ENCODE measurements at places on chromosomes 3 and 15.

- peak; percentile 72 for DNase-seq
Observed at GRCh38 chr3:13077431-13078162, 4.4 kb upstream of the IQSEC1 start.

DNA sequence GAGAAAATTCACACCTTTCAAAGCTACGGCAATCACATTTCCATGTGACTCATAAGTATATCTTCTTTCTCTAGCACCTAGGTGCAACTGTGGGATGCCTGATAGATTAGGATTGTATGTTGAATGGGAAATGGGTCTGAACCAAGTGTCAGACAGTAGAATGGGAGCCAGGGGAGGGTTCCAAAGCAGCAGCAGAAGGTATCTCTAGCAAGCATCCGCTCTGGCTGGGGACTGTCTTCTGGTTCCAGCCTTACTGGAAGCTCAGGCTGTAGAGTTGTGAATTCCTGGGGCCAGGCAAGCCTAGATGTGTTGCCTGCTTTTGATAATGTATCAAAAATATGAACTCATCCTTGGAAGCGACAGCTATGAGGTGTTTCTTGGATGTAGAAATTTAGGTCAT lies 2.1 kb upstream of the CHL1 start:
- no peak for DNase-seq

- DNase-seq: peak; percentile 9
Observed at GRCh38 chr3:15204005-15204404, 2.0 kb upstream of the CAPN7 start.

DNA sequence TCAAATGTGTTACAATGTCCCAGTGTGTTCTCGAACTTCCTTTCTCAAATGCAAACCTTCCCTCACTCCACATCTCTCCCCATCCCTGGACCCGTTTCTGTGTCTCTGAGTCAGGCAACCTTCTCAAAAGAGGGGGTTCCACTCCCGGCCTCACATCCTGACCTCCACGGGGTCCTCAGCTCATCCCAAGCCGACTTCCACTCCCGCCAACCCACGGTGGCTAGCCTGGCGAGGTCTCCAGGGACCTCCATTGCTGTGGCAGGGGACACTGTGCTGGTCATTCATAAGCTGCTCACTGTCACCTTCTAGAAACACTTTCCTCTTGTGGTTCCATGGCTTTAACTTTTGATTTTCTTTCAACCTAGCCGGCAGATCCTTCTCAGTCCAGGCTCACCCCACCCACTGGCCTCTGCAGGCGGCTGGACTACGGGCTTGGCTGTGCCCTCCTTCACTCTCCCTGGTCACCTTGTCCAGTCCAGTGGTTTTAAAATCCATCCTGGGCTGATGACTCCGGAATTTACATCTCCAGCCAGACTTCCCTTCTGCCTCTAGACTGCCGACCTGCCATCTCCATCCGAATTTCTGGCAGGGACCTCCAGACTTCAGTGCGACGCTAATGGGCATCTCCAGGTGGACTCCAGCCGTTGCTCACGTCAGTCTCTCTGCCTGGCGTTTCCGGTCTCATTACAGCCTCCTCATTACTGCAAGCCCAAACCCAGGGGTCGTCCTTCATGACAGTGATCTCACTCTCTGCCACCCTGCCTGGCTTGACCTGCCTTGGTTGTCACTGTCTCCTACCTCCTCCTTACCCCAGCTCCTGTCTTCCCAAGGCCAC lies 20.0 kb downstream of the ABTB1 start:
- DNase-seq: no peak

- no peak for DNase-seq
Observed at GRCh38 chr15:56783156-56783856, 50.0 kb upstream of the ZNF280D start.

DNA sequence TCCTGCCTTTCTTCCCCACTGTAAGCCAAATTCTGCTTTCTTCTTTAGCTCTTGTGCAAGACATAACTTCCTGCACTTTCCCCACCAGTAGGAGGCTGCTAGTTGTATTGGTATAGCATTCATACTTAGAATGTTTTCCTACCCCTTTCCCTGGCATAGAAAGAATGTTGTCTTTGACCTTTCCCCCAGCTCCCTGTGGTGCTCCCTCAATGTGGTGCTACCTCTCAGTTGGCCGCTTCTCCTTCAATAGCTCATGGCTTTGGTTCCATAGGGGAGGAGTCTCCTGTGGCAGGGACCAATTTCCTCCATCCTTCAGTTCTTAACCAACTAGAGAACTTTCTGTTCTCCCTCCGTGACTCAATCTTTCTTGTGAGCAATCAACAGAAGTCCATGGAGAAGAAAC lies 67.5 kb upstream of the AKAP13 start:
- DNase-seq: peak; percentile 62

DNA sequence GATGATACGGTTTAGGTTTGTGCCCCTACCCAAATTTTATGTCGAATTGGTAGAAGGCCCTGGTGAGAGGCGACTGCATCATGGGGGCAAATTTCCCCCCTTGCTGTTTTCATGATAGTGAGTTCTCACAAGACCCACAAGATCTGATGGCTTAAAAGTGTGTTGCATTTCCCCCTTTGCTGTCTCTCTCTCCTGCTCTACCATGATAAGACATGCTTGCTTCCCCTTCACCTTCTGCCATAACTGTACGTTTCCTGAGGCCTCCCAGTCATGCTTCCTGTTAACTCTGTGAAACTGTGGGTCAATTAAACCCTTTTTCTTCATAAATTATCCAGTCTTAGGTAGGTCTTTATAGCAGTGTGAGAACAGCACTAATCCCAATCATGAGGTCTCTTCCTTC lies 381.2 kb downstream of the RSL24D1 start:
- no peak for DNase-seq

DNA sequence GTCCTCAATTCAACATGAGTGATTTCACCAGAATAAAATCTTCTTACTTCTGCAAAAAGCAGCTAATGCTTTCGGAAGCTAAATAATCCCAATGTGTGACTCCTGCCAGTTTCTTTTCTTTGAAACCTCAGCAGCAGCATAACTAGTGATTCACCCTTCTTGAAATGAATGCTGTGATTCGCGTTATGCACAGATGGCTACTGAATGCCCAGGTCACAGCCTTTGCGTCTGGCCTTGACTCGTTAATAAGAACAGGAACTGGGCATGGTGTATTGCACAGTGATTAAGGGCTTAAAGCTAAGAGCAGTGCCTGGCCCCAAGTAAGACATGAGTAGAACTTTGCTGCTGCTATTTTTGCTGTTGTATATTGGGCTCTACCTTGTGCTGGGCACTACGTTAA lies 19.0 kb downstream of the CGNL1 start:
- peak; percentile 91 for DNase-seq

DNA sequence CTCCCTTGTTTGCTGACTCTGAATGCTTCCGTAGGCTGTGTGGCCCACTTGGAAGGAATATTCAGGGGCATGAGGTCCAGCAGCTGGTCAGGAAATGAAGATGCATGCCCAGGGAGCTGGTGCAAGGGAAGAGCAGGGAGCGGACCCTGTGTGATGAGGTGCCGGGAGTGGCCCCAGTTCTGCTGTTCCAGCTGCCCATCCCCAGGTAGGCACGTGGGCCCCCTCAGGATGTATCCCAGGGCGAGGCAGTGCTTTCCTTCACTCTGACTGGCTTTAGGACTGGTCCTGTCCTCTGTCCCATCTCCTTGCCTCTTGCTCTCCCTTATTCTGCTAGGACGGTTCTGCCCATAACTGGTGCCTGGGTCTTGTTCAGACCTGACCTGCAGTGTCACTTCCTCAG lies 1.1 kb upstream of the FAM3D start:
- no peak for DNase-seq

DNA sequence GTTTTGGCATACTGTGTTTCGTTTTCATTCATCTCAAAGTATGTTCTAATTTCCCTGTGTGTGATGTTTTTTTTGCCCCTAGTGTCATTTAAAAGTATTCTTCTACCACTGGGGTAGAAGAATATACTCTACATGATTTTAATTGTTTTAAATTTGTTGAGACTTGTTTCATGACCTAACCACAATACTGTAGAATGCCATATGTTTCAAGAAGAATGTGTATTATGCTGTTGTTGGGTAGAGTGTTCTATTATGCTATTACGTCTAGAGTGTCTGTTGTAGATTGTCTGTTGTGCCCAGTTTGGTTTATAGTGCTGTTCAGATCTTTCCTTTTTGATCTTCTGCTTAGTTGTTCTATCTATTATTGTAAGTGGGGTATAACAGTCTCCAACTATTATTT lies 36.4 kb downstream of the PLSCR4 start:
- DNase-seq: no peak

- DNase-seq: no peak
Observed at GRCh38 chr15:72481015-72481659, 7.0 kb downstream of the ARIH1 start.

GRCh38 chr15:100114571-100114970 lies 227.2 kb downstream of the ADAMTS17 start:
- peak; percentile 48 for DNase-seq

DNA sequence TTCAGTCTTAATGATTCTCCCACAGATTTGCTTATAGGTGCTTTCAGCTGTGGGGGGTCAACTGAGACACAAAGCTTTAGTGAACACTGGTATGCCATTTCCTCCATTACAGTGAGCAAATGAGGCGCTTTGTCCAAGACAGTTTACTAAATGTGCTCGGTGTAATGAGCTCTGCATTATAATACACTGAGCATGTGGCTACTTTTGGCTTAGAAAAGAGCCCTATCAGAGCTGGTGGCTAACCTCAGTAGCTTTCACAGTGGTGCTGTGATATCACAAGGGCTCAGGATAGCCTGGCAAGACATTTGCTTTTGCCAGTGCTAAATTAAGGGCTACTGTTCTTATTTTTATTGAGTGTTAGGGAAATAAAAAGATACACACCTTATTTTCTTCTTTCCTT lies 749.7 kb upstream of the ARPP21 start:
- no peak for DNase-seq

DNA sequence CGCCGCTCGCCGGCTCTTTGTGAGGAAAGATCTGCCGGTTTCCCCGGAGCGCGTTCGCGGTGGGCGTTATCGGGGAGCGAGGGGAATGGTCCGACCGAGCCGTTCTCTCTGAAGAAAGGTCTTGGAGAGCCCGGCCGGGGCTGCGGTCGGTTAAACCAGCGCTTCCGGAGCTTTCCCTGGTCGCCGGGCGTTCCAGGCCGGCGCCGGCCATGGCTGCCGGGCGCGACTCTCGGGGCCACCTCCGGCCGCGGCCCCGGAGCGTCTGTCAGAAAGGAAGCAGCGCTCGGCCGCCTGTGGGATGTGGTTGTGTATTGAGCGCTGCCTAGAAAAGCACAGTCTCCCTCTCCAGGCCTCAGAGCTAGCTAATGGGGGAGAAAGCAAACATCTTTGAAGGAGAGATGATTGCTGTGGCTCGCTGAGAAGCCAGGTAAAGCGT lies 731 bp downstream of the FYTTD1 start:
- peak; percentile 70 for DNase-seq

GRCh38 chr15:99109555-99110021 lies 4.7 kb downstream of the SYNM start:
- no peak for DNase-seq

DNA sequence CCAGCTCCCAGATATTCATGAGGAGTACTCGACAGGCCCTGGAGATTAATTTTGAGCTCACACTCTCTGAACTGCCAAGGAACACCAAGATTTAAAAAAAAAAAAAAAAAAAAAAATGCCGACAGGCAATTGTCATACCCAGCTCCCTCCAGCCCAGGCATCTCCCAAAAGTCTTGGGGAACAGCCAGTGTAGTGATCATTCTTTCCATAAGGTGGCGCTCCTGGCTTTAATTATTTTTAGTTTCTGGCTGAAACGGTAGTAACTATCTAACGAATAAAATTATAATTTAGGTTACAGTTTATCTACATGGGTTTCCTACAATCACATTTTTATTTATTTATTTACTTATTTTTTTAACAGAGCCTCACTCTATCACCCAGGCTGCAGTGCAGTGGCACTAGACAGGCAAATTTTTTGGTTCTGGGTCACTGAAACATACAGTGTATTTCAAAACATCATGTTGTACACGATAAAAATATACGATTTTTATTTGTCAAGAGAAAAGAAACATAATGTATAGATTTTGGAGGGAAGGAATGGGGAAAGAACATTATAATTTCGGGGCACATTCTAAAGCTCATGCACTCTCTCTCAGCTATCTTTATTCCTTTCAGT lies 157.3 kb downstream of the ADAMTS9 start:
- peak; percentile 65 for DNase-seq

DNA sequence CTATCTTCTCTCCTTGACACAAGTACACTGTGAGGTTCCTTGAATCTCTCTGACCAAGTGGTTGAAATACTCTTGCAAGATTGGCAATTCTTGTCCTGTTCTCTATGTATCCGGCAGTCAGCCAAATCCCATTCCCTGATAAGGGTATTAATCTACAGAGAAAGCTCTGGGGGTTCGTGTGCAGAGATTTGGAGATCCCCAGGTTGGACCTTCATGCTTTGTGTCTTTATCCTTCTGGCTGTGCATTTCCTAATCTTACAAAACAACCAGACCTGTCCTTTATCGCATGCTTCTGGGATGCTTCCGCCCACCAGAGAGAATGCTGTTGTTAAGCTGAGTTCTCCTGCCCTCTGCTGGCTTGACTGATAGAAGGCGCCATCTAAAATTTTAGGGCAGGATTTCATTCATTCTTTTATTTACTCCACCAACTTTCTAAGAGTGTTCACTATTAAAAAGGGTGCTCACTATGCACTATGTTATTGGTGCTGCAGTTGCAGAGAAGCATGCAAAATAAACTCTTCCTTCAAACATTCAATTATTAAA lies 8.6 kb upstream of the SST start:
- peak; percentile 75 for DNase-seq

GRCh38 chr3:50612970-50613846 lies 1.6 kb upstream of the CISH start:
- no peak for DNase-seq

DNA sequence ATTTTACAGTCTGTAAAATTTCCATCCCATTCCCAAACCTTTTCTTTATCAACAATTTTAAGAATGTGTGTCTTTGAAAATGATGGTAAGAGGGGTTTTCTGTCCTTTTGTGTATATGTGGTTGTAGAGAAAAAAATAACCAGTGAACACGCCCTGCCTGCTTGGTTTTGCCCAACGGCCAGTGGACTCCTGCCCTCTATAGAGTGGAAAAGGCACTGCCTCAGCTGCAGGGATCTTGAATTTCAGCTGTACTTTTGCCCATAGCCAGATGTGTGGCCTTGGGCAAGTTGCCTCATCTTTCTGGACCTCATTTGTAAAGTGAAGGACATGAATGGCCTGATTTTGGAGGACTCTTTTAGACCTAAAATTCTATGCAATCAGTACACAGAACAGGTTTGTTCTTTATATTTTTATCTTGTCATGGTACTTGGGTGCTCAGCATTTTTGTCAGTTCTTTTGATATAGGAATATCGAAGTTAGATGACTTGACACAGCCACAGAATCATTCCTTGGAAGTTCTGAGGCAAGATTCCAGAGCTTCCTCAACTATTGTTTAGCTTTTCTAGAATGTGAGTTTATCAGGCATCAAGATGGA lies 81.0 kb downstream of the CLDN11 start:
- peak; percentile 89 for DNase-seq

DNA sequence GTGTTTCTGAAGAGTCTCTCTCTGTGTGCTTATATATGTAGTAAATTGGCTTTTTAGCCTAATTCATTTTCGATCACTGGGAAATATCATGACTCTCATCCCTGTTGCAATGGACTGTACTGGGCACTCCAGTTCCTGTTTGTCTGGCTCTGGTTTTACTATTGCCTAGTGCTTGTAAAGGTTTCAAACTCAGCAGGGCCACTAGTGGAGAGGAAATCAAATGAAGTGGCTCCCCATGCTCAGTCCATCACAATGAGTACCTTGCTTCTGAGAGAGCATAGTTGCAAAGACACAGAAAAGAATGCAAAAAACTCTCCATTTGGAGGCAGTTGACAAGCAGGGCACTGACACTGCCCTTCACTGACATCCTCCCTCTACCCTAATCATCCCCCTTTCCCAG lies 167.8 kb downstream of the TAFA4 start:
- no peak for DNase-seq
